ENCODE measurements at places on chromosomes 5 and 9.

GRCh38 chr9:13282998-13283397, 3.5 kb upstream of the MPDZ start:
- DNase-seq = no peak

DNA sequence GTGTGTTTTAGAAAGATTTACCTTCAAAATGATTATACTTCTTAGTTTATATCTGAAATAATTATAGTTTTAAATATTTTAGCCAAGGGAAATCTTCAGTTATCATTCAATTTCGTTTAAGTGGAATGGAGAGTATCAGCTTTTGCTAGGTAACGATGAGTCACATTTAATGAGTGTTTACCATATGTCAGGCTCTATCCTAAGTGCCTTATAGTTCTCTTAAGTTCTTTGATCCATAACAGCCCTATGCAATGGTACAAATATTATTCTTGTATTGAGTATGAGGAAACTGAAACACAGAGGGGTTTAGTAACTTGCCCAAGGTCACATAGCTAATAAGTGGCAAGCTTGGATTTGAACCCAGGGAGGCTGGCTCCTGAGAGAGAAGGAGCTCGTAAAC, 37.5 kb upstream of the SHB start:
- no peak for DNase-seq

GRCh38 chr5:20055301-20055700, 67.3 kb upstream of the CDH18 start:
- no peak for DNase-seq

DNA sequence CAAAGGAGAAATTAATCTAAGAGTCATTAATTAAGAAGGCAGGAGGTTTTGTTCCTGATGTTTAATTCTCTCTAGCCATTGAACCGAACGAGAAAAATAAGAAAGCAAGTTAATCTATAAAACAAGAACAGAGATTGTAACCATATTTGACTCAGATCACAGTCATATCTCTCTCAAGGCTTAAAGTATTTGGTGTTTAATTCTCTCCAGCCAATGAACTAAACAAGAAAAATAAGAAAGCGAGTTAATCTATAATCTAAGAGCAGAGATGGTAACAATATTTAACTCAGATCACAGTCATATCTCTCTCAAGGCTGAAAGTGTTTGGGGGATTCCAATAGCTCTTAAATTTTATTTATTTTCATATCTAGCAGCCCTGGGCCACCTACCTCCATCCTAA, 74.4 kb upstream of the SHISAL2B start:
- no peak for DNase-seq

DNA sequence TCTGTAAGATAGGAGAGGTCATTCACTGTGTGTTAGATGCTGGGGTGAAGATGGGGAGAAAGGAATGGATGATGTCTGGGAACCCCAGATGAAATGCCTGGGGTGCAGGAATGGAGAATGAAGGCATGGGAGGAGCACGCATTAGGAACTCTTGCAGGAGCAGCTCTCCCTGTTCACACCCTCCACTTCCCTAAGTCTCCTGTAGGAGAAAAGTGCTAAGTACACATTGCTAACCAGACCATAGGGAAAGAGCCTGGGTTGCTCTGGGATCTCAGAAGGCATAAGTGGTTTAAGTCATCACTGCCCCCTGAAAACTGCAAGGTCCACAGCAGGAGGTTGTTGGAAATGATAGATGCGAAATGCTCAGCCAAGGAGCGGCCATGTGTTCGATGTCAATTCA, 163.1 kb downstream of the SEC61B start:
- no peak for DNase-seq

- DNase-seq = no peak
These were observed 29.9 kb upstream of the MEGF10 start for GRCh38 chr5:127260686-127261085.

- DNase-seq = no peak
These were observed 559.0 kb upstream of the TUSC1 start for GRCh38 chr9:26237256-26237655.

DNA sequence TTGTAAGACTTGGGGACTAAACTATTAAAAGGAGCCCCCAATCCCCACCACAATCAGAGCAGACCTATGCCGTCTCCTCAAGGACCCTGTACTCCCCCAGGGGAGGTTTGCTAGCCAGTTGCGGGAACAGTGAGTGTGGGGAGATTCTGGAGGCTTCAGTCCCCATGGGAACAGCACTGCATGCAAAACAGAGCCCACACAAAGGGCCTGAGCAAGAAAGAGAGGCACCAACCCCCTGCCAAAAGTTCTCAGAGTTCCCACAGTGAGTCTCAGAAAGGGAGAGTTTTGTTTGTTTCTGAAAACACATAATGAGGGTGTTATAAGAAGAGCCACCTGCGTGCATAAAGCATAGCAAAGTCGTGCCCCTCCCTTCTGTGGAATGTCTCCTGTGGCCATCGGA, 56.6 kb downstream of the CFAP90 start:
- DNase-seq = no peak

DNA sequence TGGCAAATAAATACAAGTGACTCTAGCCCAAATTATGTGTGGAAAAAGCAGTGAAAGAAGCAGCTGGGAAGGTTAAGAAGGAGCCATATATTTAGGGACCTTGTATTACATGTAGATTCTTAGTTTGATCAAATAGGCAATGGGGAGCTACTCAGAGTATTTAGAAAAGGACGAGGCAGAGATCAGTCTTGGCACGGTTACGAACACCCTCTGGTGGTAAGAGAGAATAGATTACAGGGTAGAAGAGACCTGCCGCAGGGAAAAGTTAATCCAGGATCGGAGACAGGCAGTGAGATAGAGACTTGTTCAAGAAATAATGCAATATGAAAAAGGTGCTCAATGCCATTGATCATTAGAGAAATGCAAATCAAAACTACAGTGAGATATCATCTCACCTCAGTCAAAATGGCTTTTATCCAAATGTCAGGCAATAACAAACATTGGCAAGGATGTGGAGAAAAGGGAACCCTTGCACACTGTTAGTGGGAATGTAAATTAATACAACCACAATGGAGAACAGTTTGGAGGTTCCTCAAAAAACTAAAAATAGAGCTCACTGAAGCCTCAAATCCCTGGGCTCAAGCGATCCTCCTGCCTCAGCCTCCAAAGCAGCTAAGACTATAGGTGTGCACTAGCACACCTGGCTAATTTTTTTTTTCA, 12.0 kb downstream of the INIP start:
- no peak for DNase-seq

DNA sequence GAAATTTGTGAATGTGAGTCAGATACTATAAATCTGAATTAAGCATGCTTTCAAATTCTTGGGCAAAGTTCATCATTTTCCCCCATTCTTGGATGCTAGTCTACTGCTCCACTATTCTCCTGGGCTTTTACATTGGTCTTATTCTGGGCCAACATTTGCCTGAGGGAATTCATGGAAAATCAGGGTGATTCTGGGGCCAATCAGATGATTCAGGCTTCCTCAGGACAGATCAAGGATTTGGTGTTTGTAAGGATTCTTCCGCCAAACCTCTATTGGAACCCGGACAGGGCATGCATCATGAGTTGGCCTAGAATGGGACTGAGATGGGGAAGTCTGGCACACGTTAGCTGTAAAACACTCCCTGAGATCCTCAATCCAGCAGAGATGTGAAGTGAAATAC, 113.8 kb downstream of the MEF2C start:
- DNase-seq = no peak

DNA sequence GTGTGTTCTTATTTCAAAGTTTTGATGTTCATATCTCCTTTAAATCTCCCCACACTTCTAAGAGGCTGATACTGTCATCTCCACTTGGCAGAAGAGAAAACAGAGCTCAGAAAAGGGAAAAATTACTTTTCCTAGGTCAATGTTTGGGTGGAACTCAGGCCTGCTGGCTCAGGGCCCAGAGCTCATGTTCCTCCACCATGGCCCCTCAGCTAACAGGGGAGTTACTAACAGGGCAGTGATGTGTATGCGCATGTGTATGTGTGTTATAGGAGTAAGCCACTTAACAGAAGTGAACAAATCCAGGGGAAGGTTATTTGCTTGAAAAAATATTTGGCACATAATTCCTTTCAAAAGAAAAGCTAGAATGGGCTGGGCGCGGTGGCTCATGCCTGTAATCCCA, 2.5 kb downstream of the C1QTNF2 start:
- no peak for DNase-seq

DNA sequence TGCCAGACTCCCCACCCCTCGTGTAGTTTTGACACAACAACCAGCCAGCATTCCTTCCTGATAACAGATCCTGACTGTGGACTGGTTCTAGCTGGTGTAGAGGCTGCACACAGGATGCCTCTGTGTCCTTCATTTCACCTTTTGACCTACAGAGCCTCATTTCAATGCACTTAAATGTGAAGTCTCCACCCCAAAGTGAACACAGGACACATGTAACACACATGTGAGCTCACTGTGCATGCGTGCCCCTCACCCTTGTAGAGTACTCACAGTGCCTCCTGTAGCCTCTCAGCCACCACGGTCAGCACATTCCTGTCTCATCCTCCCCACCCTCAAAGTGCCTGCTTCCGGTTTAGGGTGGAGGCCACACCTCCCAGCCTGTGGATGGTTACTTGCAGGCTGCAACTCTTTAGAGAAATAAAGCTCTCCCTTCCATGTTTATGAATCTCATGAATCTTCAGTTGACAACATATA, 11.6 kb upstream of the NKD2 start:
- no peak for DNase-seq

- no peak for DNase-seq
These were observed 24.0 kb upstream of the CARTPT start for GRCh38 chr5:71695071-71695470.

All from activated CD4-positive, alpha-beta T cell treated with anti-CD3 and anti-CD28 coated beads for 1 hour (primary cell).